ENCODE measurements at places on chromosomes 7 and 10. TPM values are rescaled to one million over a fixed set of nuclear protein-coding genes. Genes with fewer than 3 reads are reported as not detected.
A peak's percentile ranks its signal among the peaks of the same experiment; 100 is the strongest.

MINDY3 gene
- 43.8 TPM for total RNA-seq

DNA sequence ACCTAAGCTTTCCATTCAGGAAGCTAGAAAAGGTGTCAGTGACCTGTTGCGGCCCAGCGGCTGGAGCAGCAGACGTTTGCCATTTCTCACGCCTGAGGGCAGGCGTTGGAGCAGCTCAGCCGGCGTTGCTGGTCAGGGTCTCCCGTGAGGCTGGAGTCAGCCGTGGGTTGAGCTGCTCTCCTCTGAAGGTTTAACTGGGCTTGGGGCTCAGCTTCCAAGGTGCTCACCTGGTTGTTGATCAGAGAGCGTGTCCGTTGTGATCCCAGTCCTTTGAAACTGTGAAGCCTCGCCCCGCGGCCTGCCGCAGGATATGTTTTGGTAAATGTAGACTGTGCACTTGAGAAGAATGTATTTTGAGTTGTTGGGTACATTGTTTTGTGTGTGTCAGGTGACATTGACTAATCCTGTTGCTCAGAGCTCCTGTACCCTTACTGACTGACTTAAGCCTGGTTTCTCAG, 20.6 kb upstream of the PWWP2B start:
- DNase-seq, result no peak

ABCA13 gene
- 0.72 TPM for total RNA-seq

- peak; percentile 95 for DNase-seq
Measured at GRCh38 chr10:32445740-32446535, at the start of gene CCDC7. Gene CCDC7, plus strand, starts transcription at chr10:32446140. Its CDS starts 5,503 bp downstream, at chr10:32451643.

GRCh38 chr10:46060706-46061105, 14.6 kb upstream of the MSMB start:
- no peak for DNase-seq

DNA sequence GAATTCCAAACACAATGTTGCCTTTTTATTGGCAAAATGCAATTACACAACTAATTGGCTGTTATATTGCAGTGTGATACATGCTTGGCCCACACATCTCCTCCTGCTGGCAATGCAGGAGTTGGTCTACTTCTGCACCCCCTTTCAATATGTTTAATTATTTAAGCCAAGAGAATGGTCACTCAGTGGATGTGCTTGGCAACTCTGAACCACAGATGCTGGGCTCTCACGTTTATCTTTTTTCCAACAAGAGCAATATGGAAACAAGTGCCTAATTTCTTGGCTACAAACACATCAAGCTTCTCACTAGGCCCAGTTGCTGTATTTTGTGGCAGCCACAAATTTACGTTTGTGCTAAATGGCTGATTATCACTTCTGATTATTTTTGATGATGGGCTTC, 1149.2 kb upstream of the CELF2 start:
- no peak for DNase-seq

- no peak for DNase-seq
Measured at GRCh38 chr10:102611514-102612087, 32.7 kb upstream of the TRIM8 start.

MYL10 gene
- total RNA-seq, result 20.9 TPM

GSTO1 gene
- total RNA-seq, result 28.8 TPM
